ENCODE measurements at places on chromosomes 16 and 17. TPM values are rescaled to one million over a fixed set of nuclear protein-coding genes. Genes with fewer than 3 reads are reported as not detected.

ADAM11 gene
- 1.4 TPM for total RNA-seq

DNA sequence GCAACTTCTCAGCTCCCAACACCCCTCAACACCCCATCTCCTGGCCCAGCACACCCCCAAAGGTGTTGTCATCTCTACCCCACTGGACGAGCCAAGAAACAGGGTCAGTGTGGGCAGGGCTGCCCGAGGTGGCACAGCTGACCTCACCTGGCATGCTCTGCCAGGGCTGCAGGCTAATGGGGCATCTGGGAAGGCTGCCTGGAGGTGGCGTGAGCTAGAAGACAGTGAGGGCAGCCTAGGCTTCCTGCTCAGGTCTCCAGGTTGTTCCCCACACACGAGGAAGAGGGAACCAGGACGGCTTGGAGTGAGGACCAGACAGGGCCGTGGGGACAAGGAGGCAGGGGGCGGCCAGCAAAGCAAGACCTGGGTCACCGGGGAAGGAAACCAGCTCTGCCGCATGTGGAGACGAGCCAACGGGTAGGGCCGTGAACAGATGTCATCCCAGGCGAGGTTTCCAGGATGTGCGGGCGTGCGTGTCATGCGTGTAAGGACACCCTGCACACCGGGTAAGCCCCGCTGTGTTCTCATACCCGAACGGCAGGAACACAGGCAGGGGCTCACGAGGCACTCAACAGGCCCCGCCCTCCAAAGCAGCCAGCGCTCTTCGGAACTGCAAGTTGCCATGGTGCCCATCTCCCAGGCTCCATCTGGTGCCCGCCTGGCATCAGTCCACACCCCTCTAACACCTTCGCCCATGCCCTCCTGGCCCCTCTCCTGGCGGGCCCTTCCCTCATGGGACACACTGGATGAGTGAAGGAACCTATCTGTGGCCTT lies 29.6 kb upstream of the PVALEF start:
- H3K4me1 ChIP-seq = no peaks in the 10 kb centered on the region
- DNase-seq = no peak
- H3K36me3 ChIP-seq = no peaks in the 10 kb centered on the region
- no peaks in the 10 kb centered on the region for H3K27me3 ChIP-seq
- no peak overlapping the region for H3K27ac ChIP-seq

- DNase-seq = no peak
- H3K4me1 ChIP-seq = no peaks in the 10 kb centered on the region
- H3K27ac ChIP-seq = no peak overlapping the region
- H3K4me3 ChIP-seq = no peak overlapping the region
Observed at GRCh38 chr16:31093132-31093703, 1.4 kb downstream of the VKORC1 start.

DNA sequence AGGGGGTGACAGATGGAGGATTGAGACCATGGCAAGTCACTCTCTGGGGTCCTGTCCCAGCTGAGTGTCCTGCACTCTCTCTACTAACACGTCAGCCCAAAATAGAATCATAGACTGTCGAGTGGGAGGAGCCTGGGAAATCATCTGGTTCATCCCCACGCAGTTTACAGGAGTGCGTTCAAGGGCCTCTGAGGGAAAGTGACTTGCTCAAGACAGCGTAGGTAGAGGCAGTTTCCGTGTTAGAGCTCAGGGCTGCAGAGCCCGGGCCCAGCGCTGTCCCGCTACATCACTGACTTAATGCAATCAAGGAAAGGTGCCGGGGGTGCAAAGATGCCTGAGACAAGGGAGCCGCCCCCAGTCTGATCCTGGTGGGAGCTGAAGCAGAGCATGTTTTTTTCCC lies 10.3 kb downstream of the GSG1L2 start:
- no peak for DNase-seq
- no peaks in the 10 kb centered on the region for H3K4me1 ChIP-seq
- peaks cover 2% of the 10 kb centered on the region for H3K27me3 ChIP-seq
- no peak overlapping the region for H3K4me3 ChIP-seq
- no peaks in the 10 kb centered on the region for H3K36me3 ChIP-seq

DNA sequence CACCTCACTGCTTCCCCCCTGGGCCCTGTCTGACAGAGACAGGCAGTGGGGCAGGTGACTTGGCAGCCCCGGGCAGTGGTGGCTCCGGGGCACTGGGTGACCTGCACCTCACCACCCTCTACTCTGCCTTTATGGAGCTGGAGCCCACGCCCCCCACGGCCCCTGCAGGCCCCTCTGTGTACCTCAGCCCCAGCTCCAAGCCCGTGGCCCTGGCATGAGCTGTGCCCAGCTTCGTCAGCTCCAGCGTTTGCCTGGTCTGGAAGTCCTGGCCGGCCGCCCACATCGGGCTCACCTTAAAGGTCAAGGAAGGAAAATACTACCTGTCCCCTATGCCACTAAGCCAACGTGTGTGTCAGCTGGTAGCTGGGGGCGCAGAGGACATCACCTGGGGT lies 15.2 kb downstream of the UNC119 start:
- H3K4me3 ChIP-seq = no peak overlapping the region
- no peaks in the 10 kb centered on the region for H3K36me3 ChIP-seq
- H3K27me3 ChIP-seq = no peaks in the 10 kb centered on the region

TNS4 gene
- 0.39 TPM for total RNA-seq

HIC1 gene
- total RNA-seq = 69.2 TPM

DNA sequence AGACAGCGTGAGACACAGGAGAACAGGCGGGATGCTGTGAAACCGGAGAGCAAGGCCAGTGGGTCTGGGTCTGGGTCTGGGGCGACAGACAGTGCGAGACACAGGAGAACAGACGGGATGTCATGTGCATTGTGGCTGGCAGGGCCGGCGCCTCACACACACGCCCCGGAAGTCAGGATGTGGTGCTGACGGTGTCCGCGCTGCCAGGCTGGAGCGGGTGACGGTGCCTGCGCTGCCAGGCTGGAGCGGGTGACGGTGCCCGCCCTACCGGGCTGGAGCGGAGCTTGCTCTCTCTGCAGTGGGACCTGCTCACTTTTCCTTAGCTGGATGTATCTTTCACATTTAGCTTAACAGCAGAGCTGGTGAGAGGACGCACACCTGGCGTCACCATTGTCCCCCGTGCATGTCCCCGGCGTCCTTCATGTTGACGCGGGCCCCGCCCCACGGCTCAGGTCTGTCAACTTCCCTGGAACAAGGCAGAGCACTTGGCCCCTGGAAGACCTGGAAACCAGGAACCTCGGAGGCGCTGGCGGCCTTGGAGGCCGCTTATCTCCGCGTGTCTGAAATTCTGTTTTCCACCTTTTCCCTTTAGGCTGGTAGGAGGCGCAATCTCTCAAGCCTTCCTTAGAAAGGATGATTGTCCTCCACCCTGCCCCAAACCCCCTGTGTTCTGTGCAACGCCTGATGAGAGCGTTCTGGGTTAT lies 43.0 kb upstream of the ZNF750 start:
- no peak overlapping the region for H3K4me3 ChIP-seq
- DNase-seq = no peak
- no peaks in the 10 kb centered on the region for H3K27me3 ChIP-seq
- H3K4me1 ChIP-seq = no peaks in the 10 kb centered on the region

FNDC8 gene
- not detected for total RNA-seq

- H3K27ac ChIP-seq = peak overlapping the region; percentile 17
- H3K27me3 ChIP-seq = no peaks in the 10 kb centered on the region
- H3K4me1 ChIP-seq = no peaks in the 10 kb centered on the region
- H3K4me3 ChIP-seq = peak overlapping the region; percentile 88
Observed at GRCh38 chr17:40341808-40342503, 22.6 kb downstream of the GJD3 start.

TEX2 gene
- total RNA-seq = 29.4 TPM

DNA sequence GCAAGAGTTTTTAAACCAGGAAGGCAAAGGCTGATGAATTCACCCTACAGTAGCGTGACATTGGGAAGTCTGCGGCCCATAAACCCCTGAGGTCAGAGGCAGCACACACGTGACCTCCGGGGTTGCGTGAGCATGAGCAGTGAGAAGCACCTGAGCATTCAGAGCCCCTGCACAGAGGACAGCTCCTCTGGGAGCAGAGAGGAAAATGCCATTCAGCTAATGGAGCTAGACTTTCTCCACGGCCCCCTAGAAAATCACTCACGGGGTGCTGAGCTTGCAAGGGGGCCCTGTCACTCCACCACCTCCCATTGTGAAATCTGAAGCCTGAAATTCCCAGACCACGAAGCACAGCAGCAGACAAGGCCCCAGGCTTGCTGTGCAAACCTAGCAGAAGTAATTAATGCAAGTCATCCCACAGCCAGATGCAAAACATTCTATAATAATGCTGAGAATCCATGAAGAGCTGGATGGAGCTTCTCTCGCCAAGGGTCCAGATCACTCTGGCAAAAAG lies 114.9 kb upstream of the RCVRN start:
- no peak for DNase-seq
- no peak overlapping the region for H3K27ac ChIP-seq
- no peaks in the 10 kb centered on the region for H3K4me1 ChIP-seq
- no peak overlapping the region for H3K4me3 ChIP-seq

SLC9A5 gene
- 1.7 TPM for total RNA-seq

DNA sequence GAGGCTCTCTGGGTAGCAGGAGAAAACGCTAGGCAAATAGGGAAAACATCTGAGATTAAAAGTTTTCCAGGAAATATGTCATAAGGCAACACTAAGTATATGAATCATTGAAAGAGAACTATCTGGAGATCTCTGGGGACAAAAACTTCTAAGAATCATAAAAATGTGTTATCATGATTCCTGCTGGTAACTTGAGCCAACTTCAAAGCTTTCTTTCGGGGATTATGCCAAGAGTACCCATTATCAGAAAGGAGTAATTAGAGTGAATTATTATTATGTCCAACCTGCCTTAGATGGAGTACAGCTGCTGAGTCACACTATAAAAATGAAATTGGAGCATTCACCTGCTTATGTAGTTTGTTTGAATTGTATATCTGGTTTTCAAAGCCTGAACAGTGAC lies 488.5 kb upstream of the SOX9 start:
- no peak overlapping the region for H3K4me3 ChIP-seq
- no peak for DNase-seq
- H3K4me1 ChIP-seq = no peaks in the 10 kb centered on the region
- no peaks in the 10 kb centered on the region for H3K27me3 ChIP-seq

- no peaks in the 10 kb centered on the region for H3K4me1 ChIP-seq
- H3K27me3 ChIP-seq = peaks cover 2% of the 10 kb centered on the region
- DNase-seq = no peak
- no peak overlapping the region for H3K27ac ChIP-seq
Observed at GRCh38 chr16:65684230-65684629, 562.4 kb upstream of the CDH11 start.

GRCh38 chr17:46732160-46732559 lies 86.3 kb downstream of the WNT3 start:
- no peak for DNase-seq
- H3K4me1 ChIP-seq = no peaks in the 10 kb centered on the region
- H3K27me3 ChIP-seq = no peaks in the 10 kb centered on the region
- no peak overlapping the region for H3K4me3 ChIP-seq
- H3K36me3 ChIP-seq = peaks cover 5% of the 10 kb centered on the region
- H3K27ac ChIP-seq = no peak overlapping the region

PRSS21 gene
- total RNA-seq = not detected

- no peak for DNase-seq
- no peak overlapping the region for H3K4me3 ChIP-seq
- peak overlapping the region; percentile 39 for H3K27ac ChIP-seq
- H3K27me3 ChIP-seq = no peaks in the 10 kb centered on the region
- peaks cover 3% of the 10 kb centered on the region for H3K4me1 ChIP-seq
Observed at GRCh38 chr17:40218006-40218739, 931 bp upstream of the WIPF2 start.

NGFR gene
- total RNA-seq = 36.9 TPM

DNA sequence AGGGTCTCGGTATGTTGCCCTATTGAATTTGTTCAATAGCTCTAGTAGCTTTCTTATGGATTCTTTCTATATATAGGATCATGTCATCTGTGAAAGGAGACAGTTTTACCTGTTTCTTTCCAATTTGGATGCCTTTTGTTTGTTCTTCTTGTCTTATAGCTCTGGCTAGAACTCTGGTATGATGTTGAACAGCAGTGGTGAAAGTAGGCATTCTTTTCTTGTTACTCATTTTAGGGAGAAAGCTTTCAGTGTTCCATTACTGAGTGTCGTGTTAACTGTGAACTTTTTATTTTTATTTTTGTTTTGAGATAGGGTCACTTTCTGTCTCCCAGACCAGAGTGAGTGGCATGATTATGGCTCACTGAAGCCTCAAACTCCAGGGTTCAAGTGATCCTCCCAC lies 21.2 kb downstream of the EFCAB5 start:
- H3K36me3 ChIP-seq = no peaks in the 10 kb centered on the region
- H3K4me1 ChIP-seq = no peaks in the 10 kb centered on the region
- no peak for DNase-seq
- no peak overlapping the region for H3K4me3 ChIP-seq
- no peak overlapping the region for H3K27ac ChIP-seq
- H3K27me3 ChIP-seq = no peaks in the 10 kb centered on the region

GRCh38 chr16:69511651-69512050 lies 54.1 kb upstream of the NFAT5 start:
- no peak overlapping the region for H3K27ac ChIP-seq
- no peaks in the 10 kb centered on the region for H3K36me3 ChIP-seq
- H3K27me3 ChIP-seq = no peaks in the 10 kb centered on the region
- H3K4me3 ChIP-seq = no peak overlapping the region
- DNase-seq = no peak

SLC46A1 gene
- 16.7 TPM for total RNA-seq

PIEZO1 gene
- total RNA-seq = 101 TPM

GRCh38 chr16:86515413-86515776 lies 5.1 kb downstream of the FOXF1 start:
- H3K4me1 ChIP-seq = no peaks in the 10 kb centered on the region
- H3K4me3 ChIP-seq = no peak overlapping the region
- H3K36me3 ChIP-seq = no peaks in the 10 kb centered on the region
- no peak for DNase-seq
- no peaks in the 10 kb centered on the region for H3K27me3 ChIP-seq
- H3K27ac ChIP-seq = no peak overlapping the region

- no peak overlapping the region for H3K27ac ChIP-seq
- H3K4me1 ChIP-seq = no peaks in the 10 kb centered on the region
Observed at GRCh38 chr17:61464130-61464842, 12.1 kb downstream of the TBX4 start.

NRN1L gene
- 2.1 TPM for total RNA-seq

GRCh38 chr16:66476328-66477027 lies 49.4 kb downstream of the BEAN1 start:
- H3K27me3 ChIP-seq = no peaks in the 10 kb centered on the region
- no peaks in the 10 kb centered on the region for H3K4me1 ChIP-seq
- no peak overlapping the region for H3K4me3 ChIP-seq
- no peak overlapping the region for H3K27ac ChIP-seq

- H3K36me3 ChIP-seq = no peaks in the 10 kb centered on the region
- no peaks in the 10 kb centered on the region for H3K27me3 ChIP-seq
- no peaks in the 10 kb centered on the region for H3K4me1 ChIP-seq
- no peak for DNase-seq
Observed at GRCh38 chr17:68318103-68318991, 27.1 kb downstream of the ARSG start.

KRTAP9-8 gene
- total RNA-seq = not detected

SLC4A1 gene
- 10.2 TPM for total RNA-seq

CES3 gene
- 1.0 TPM for total RNA-seq

DNA sequence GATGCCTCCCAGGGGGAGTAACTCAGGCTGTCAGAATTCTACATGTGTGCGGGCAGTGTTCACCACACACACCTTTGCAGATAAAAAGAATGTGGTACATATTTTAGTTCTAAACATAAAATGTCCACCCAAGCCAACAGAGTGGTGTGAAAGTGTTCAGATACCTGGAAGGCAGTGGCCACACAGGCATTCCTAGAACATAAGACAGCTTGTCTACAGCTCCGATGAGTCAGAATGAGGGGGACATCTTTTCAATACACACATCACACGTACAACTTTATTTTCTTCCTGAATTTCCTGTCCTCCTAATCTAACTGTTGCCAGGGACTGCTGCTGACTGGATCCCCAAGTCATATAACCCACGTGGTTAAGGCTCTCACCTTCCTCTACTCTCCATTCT lies 142.3 kb downstream of the ZFHX3 start:
- DNase-seq = no peak
- H3K4me1 ChIP-seq = no peaks in the 10 kb centered on the region
- no peak overlapping the region for H3K27ac ChIP-seq
- no peaks in the 10 kb centered on the region for H3K27me3 ChIP-seq
